ENCODE measurements at places on chromosomes 12 and 14.

DNA sequence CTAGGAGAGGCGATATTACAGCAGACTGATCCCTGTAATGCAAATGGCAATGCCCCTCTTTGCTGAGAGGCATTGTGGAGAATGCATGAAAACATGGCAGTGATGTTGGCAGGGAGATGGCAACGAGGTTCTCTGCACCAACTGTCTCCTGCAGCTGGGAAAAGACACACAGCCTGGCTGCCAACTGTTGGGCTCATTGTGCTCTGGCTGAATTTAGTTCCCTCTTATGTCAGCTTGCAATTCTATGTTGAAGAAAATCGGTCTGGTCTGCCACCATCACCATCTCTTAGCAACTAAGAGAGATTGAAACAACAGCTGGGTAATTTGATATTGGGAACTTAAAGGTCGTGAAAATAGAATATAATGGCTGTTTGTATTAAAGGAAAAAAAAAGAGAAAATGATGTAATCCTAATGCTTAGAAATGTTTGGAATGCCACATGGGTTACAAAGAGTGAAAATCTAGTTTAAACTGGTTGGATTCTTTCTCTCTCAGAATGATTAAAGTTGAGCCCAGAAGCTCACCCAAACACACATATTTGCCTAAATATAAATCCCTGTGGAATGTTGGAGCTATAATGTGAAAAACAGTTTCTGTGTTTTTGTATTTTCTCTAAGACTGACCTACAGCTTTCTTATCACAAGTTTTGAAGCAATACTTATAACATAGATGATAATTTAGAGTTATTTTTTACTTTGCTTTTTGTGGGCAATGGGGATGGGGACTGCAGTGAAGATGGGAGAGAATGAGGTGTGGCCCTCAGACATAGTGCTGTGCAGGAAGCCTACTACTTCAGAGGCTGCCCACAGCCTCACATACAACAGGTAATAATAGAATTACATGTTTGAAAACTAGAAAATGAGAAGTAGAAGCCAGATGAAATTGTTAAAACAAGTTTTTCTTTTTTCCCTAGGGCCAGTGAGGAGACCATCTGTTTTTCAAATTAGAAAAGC lies 143.7 kb downstream of the AKAP6 start:
- DNase-seq: no peak

DNA sequence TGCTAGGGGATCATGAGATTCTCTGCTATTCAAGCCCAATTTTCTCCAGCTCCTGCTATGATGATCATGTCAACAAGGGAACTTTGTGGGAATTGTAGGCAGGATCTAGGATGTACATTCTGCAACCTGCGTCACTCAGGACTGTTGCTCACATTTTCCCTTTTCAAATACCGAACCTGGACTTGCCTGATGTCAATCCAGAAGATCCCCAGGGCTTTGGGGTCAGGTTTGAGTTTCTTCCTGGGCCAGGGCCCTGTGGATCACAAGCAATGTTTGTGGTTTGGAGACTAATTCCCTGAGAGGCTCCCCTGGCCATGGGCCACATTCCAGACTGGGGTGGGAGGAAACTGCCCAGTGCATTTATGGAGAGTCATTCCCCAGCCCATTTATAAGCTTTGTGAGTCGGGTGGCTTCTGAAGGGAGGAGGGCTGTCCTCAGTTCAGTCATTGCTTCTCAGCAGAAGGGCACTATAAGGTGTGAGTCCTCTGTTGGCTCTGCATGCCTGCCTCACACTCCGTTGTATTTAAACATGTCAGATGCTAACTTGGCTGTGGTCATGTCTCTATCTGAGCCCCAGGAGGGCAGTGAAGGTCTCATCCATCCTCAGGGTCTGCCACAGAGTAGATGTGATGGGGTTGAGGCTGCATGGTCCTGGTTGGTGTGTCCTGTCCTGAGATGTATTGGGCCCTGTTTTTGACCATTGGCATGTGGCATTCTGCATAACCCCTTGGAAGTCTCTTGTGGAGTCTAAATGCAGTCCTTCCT lies 6.5 kb downstream of the KRT86 start:
- peak; percentile 92 for DNase-seq

- DNase-seq: no peak
Observed at GRCh38 chr12:62736596-62736995, 198.4 kb downstream of the PPM1H start.

DNA sequence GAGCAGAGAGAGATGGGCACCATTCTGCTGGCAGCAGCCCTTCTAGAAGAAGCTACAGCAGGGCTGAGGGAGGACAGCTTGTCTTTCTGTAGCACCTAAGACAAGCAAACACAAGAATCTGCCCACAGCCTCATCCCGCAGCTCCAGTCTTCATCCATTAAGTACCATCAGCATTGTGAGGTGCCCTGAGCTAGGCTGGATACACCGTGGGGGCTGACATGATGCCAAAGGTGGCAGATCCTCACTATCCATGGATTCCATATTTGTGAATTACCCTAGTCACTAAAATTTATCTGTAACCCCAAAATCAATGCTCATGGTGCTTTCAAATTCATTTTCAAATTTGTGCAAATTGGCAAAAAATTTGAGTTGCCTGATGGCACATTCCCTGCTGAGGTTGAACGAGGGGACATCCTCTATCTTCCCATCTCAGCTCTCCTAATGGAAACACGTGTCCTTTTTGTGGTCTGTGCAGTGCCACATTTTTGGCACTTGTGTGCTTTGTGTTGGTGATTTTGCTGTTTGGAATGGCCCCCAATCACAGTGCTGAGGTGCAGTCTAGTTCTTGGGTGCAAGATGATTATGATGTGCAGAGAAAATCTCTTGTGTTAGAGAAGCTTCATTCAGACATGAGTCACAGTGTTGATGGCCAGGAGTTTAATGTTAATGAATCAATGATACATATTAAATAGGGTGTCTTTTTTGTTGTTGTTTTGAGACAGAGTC lies 7.0 kb downstream of the PITPNM2 start:
- DNase-seq: no peak

GRCh38 chr12:52132754-52133161 lies 53.3 kb downstream of the SMIM41 start:
- no peak for DNase-seq

DNA sequence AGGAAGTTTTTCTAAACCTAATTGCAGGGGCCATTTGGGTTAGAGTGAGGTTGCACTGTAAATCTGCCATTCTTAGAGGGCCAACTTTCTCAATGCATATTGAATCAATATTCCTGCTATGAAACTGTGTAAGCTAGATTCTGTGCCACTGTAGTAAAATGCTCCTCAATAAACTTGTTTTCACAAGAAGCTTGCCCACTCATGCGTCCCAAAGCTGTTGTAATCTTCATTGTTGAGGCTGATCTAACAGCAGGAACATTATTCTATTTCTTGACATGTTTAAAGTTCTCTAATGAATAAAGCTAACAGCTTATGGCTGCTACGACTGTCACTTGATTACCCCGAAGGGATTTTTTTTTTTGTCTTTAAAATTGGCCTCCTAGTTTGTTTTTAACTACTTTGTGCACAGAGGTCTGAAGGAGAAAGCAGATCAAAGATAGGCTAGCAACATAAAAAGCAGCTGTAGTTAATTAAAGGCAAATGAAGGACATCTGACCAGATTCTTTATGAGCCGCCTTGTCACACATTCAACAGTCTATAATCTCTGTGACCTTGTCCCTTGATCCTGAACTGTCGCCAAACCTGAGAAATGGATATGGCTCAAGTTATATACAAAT lies 243.7 kb downstream of the PAX9 start:
- no peak for DNase-seq

GRCh38 chr12:92394895-92395294 lies 249.2 kb upstream of the BTG1 start:
- DNase-seq: no peak

GRCh38 chr14:76131071-76131965 lies 20.4 kb upstream of the GPATCH2L start:
- no peak for DNase-seq

- no peak for DNase-seq
Observed at GRCh38 chr12:39972119-39972518, 133.8 kb downstream of the SLC2A13 start.

- DNase-seq: peak; percentile 91
Observed at GRCh38 chr12:2959192-2959504, at the start of gene TEAD4. Gene TEAD4 (plus strand): TSS chr12:2959397.

GRCh38 chr12:124520907-124521306 lies 46.5 kb downstream of the NCOR2 start:
- no peak for DNase-seq

- no peak for DNase-seq
Observed at GRCh38 chr12:124463341-124463921, 104.0 kb downstream of the NCOR2 start.

DNA sequence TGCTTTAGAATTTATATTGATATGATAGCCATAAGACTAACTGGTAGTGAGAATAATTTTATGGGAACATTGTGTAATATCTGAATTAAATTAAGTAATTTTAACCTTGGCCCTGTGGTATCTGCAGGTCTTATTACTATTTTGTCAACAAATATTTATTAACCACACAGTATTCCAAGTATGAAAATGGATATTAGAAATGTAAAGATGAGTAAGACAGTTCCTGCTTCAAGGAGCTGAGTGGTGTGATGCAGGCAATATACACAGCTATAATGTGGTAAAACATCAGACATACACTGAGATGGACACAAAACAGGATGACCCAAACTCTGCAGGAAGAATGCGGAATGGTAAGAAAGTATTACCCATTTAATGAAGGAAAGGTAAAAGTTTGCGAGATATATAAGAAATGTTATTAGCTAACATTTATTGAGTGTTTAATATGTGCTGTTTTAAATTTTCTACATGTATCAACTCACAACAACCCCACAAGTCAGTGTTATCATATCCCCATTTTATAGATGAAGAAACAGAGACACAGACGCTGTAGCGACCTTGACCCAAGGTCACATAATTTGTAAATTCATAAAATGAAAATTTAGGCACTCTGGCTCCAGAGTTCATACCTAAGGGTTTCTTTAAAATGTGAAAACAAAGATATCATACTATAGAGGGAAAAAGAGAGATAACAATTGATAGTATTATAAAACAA lies 12.7 kb downstream of the ABCD2 start:
- no peak for DNase-seq

DNA sequence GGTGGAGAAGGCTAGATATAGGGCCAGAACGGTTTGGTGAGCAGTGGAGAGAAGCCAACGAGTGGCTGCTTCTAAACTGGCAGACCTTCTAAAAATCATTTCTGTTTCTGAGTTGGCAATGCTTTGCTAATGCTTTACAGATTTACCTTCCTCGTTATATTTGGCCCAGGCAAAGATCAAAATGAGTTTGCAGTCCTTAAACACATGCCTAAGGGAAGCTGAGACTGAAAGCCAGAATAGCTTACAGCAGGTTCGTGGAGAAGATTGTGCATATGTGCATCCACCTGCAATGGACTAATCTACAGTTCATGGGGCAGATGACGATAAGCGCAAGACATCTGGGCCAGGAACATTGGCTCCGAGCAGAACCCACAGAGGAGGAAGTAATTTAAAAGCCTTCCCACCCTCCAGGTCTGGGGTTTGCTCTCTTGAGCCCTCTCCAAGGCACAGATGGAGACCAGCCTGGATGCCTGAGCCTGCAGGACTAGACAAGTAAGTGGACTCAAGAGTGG lies 99.4 kb downstream of the NINJ2 start:
- DNase-seq: no peak

DNA sequence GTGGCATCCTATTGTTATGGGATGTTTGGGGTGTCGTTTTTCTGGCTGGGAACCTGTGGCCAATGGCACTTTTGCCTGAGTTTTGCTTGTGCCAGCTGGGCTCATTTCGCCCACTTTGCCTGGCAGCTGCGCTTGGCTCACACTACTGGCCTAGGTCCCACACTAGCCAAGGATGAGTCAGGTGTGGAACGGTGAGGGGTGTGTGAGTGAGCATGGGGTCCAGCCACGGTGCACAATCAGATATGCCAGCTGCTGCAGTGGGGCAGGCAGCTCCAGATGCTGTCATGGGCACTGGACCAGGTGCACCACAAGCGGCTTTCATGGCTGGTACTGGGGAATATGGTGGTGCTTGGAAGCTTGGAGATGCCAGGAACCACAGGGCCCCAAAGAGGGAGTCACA lies 21.5 kb downstream of the TRHDE start:
- DNase-seq: no peak

- no peak for DNase-seq
Observed at GRCh38 chr14:103136388-103137271, 13.4 kb downstream of the TNFAIP2 start.

DNA sequence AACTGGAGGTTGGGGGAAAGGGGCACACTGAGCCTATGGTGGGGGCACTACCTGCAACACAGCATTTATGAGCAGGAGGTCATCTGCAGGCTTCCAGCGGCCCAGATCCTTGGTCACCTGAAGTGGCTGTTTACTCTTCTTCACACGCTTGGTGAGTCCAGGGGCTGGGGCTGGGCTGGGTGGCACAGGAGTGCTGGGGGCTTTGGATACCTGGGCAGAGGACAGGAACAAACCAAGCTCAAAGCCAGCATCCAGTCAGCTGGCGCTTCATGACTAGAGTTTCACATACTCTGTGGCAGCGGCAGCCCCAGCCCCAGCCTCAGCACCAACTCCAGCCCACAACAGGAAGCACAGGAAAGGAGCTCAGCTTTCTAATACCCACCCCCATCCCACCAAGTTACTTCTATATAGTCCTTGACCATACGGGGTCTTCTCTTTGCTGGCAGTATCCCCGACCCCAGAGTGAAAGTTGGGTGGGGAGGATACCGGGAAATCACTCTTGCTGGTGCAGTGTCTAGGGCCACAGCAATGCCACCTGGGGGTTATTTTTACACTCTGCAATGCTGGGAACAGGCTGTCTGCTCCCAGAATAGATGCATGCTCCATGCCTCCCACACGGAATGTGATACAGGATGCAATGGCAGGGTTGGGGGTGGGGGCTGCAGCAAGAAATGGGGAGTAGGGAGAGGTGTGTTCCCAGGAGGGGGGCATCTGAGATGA lies 3.1 kb downstream of the MCRS1 start:
- no peak for DNase-seq

DNA sequence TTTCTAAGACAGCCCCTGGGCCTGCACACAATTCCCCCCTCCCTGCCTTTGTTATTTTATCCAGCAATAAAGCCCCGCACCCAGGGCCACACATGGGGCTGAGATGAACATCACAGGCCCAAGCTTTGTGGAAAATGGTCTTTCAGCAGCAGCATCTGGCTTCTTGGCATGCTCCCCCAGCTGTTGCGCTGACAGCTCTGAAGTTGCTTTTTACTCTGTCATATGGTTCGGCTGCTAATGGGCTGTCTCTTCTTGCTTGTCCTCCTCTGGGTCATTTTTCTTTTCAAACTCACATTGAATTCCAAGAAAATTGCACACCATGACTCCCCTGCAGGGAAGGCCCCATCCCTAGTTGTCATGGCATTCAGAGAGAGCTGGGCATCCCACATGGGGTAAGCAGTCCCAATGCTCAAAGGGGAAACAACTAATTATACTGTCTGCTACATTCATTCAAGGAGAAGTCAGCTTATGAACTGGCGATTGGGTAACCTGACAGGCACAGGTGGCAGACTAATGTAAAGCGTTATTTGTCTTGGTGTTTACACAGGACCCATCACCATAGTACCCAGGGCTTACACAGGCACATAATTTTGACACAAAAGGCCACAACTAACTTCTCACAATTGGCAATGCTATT lies 74.0 kb upstream of the CDKN3 start:
- no peak for DNase-seq

GRCh38 chr12:121120323-121120722 lies 12.4 kb upstream of the P2RX7 start:
- no peak for DNase-seq
